ENCODE measurements at places on chromosomes 3 and 15. TPM values are rescaled to one million over a fixed set of nuclear protein-coding genes. Genes with fewer than 3 reads are reported as not detected.

- DNase-seq = no peak
These were observed 1072.2 kb downstream of the FHIT start for GRCh38 chr3:60178931-60179653.

GRCh38 chr3:191399918-191400317, 61.0 kb upstream of the PYDC2 start:
- no peak for DNase-seq

GRCh38 chr3:136925425-136926190, 32.2 kb upstream of the IL20RB start:
- no peak for DNase-seq

Gene STRIT1
- polyA plus RNA-seq = 1.2 TPM

DNA sequence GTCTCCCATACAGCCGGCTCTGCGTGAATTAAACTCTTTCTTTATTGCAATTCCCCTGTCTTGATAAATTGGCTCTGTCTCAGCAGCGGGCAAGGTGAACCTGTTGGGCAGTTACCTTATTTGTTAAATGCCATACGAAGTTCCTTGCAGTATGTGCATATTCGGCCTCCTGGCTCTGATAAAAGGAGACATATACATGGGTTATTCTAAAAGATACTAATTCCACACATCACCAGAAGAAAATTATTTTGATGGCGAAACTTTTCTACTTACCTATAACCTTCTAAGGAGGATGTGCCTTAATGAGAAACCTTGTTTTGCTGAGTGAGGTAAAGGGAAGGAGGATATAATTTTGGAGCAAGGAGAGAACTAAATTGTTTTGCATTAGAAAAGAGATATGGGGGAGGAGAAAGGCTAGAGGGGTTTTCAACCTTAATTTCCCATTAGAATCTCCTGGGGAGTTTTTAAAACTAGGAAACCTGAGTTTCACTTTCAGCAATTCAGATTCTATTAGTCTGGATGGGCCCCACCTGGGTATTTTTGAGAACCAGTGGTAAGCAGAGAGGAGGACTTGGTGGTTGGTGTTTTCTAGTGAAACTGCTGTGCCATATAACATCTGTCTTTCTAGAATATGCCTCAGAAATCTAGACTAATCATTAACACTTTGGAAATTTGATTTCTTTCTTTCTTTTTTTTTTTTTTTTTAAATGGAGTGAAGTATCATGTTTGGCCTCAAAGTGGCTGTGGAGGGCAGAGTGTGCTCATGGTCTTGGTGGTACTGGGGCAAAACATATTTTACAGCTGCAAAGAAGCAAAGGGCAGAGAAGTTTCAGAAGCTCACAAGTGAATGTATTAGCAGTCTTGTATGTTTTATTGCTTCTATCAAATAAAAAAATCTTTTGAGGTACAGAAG, 23.0 kb downstream of the NANOGP8 start:
- DNase-seq = no peak

Measured in right renal pelvis (tissue), 4 donors.